Kidney (tissue), 22 donors: ENCODE measurements at places on chromosomes 3 and 15.

DNA sequence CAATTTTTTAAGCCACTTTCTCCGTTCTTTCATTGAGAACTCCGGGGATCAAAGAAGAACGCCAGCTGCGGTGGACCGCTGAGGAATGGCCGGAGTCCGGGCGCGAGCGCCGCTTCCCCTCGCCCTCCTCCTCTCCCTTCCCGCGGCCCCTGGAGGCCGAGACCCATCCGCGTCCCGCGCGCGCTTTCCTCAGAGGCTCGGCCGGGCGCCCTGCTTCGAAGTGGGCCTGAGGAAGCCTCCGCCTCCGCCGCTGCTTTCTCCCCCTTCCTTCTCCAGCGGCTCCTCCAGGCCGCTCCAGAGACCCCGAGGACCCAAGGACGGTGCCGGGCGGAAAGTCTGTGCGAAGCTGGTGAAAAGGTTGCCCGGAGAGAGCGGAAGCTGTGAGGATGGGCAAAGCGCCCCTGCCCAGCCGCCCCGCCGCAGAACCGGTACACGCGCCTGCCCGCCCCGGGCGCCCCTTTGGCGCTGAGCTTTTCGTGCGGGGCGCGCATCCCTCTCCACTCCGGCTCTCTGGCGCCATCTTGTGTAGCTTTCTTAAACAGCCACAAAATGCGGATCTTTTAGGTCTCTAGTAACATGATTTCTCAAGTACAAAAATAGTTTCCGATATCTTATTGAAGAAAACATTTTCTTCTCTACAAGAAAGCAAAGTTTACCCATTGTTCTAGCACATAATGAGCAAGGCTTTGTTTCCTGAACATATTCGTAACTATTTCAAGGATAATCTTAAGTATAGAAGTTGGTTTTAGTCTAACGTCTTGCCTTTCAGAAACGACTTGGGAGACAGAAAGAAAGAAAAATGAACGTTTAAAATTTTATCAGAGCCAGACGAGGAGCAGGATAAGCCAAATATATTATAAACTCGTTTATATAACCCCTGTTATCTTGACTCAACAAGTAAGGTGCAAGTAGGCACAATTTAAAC, 59.2 kb upstream of the FAM174B start:
- DNase-seq, result peak; percentile 94

DNA sequence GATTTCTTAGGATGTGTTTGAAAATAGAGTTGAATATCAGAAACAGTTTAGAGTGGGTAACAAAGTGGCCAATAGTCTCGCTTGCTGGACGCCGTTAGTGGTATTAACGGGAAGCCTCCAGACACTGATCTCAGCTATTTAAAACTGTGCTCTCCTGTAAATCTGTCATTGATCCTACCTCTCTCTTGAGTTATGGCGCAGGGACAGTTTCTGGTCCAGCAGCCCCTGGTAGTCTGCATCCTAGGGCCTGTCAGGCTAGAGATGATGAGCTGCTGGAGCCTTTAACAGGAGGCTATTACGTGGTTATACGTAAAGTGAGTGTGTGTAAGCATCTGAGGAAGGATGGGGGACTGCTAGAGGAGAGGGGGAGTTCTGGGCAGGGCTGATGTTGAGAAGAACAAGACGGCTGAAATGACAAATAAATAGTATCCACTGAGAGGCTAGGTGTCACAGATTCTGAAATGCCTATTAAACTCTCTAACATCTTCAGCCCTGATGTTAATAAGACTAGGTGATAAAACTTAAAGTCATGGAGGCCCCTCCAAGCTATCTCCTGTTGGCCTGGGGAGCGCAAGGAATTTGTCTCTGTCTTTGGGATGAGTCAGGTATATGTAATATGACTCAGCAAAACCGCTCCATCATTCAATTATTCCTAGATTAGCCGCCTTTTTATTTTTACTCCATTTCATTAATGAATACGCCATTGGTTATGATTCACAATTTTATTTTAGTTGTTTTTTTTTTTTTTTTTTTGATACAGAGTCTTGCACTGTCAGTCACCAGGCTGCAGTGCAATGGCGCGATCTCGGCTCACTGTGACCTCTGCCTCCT, 155.7 kb downstream of the GREM1 start:
- peak; percentile 37 for DNase-seq

DNA sequence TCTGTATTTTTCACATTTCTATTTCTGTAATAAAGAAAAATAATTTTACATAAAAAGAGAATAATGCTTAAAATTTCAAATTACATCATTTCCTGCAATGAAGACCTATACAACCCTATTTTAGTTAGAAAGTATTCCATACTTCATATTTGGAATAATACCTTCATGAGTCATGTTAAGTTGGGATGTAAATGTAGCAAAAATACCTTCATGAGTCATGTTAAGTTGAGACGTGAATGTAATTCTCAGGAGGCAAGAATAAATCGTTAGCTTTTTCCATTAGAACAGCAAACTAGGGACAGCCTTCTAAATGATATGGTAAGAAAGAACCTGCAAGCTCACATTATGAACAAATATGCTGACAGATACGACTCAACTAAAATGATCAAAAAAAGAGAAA, 91.9 kb downstream of the NAALADL2 start:
- DNase-seq, result no peak

DNA sequence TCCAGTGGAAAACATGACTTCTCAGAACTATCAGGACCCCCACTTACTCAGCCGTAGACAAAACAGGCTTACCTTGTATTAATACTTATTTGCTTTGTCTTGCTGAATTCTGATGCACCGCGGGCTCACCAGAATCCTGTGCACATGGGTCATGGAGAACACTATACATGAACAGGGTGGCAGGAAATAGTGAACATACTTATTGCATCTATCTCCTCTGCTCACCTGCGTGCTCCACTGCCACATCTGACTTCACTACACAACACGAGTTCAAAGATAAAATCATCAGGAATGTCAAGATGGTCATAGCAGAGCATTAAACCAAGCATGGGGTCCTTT, 10.7 kb upstream of the MAPK6 start:
- no peak for DNase-seq

DNA sequence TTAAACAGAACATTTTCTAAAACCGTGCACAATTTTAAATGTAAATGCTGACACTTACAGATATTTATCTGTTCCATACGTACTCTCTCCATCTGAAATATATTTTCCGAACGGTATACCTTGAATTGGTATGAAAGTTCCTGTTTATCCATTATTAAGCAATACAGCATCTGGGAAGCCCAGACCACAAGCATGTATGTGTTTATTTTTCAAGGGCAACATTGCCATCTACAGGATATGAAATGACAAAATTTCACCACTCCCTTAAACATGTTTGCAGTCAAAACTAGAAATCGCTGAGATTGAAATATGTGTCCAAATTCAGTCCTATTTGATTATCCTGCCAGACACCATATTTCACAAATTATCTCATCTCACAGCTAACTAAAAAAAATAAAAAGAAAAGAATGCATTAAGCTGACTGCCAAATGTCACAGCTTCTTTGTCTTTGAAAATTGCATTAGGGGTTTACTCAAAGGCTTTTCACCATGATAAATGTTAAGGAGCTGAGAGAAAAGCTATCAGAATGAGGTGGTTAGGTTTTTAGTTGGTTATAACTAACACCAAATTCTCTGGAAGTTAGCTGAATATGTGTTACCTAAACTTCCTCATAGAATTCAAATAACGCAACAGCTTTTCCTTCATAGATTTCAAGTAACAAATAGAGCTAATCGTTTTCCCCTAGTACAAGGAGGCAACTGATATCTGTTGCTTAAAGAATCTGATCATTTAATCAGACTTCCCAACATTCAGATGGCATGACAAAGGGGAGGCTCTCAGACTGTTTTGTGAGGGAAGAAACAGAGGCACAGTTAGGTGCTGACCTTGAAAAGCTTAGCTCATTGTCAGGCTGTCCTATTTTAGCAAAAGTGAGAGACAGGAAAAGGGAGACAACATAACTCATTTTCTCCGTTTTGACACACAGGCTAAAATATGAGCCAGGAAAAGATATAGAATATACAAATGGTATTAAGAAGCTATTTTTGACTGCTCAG, 533.1 kb downstream of the TBL1XR1 start:
- no peak for DNase-seq

DNA sequence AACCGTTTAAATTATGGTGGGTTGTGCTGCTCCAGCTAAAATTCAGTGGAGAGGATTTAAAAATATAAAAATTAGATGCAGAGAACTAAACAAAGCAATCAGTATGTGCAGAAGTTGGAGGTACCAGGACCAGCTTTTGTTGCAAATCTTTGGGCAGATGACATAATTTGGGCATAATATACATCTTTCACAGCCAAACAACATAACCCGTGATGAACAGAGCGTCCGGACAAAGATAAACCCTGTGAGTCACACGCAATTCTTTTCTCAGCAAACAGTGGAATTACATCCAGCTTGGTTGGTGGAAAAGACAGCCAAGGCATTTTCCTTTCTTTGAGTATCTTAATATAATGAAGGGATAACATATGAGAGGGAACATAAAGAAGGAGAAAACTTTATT, 419.4 kb upstream of the ADAMTS9 start:
- no peak for DNase-seq

DNA sequence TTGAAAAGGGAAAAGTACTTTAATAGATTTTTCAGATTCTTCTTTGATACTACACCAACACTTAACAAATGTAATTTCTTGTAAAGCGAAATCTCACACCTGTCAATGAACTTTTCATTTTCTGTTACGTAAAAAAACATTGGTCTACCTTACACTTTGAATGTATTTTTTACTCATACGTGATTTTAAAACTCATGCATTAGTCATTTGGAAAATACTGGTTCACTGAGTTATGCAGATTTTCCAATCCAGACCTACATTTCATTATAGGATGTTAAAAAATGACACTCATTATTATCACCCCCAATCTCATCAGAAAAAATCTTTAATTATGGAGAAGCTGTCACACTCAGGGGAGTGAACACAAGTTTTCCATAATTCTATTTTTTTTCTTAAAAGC, 14.7 kb downstream of the VPS39 start:
- DNase-seq, result no peak

DNA sequence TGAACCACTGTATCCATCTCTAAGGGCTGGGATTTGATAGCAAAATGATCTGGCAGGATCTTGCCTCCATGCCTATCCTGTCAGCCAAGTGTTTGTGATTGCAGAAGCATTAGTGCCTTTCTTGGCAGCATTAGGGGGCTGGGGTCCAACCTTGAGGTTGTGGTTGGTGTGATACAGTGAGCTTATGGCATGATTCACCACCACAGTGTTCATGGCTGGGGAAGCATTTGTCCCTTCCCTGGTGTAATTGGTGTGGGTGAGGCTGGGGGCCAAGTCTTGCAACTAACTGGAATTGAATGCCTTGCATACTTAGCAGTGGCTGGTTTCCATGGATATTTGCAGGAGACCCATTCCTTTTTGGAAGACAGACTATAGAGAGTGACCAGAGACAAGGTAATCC, 271.0 kb upstream of the TBL1XR1 start:
- DNase-seq, result no peak

DNA sequence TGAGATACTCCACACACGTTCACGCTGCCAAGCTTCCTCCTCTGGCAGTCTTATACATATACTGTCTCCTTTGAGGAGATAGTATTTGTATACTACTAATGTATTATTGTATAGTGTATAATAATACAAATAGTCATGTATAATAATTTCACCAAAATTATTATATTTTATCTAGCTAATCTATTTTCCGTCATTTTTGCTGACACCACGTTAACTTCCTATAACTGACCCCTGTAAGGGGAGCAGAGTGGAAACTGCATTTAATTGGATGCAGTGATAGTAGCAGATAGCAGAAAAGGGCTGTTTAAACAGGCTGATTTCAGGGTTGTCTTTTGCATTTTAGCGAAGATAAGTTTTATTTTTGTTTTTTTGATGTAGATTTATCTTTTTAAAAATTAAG, 30.5 kb upstream of the TMEM42 start:
- DNase-seq, result no peak

- DNase-seq, result peak; percentile 81
Observed at GRCh38 chr3:127784865-127785710, 37.2 kb downstream of the MGLL start.

GRCh38 chr3:43869491-43869890, 178.8 kb downstream of the ABHD5 start:
- DNase-seq, result no peak
